Activated T-helper 1 cell treated with anti-CD3 and anti-CD28 coated beads, Interleukin-2, amount 50 U/mL, for 16 hours (primary cell): ENCODE measurements at places on chromosomes 16 and 17.
A peak's percentile ranks its signal among the peaks of the same experiment; 100 is the strongest.

- DNase-seq, result no peak
These were observed 126.6 kb upstream of the SDK2 start for GRCh38 chr17:73770849-73771229.

DNA sequence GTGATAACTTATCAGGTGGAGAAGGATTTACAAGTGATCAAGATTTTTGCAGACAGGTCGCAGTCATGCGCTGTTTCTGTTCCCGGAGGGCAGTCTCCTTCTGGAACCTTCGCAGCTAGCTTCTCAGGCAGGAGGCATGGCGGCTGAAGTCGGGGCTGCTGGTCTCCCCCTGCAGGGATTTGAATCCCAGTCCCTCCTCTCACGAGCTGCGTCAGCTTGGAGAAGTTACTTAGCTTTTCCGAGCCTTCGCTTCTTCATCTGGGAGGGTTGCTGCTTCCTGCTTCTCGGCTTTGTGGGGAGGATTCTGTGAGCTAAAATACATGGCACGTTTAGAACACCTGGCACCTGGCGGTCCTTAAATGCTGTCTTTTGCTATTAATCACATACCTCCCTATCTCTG is 287.8 kb upstream of the FOXF1 start:
- DNase-seq, result no peak

DNA sequence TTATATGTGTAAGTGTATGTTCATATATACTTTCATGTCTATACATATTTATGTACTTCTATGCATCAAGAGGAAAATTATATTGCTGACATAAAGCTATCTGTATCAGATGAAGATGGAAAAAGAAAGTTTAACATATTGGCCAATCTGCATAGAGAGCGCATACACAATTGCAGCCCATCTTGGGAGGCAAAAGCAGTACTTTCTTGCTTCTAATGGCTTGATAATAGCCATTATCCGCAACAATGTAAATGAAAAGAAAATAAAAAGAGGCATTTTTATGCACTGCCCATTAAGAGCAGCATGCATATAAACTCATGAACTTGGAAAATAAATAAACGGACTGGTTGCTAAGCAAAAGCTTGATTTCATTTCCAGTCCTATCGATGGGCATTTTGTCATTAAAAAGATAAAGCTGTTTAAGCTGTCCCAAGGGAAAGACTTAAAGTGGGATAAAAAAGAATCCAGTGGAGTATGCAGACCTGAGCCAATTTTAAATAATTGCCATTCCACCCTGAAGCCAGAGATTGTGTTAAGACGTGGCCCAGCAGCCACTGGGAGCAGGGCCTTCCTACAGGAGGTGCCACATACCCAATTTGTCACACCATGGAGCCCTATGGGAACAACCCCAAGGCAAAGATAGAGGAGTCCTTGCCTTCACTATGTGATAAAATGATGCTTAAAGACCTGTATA is 183.6 kb upstream of the CDH11 start:
- no peak for DNase-seq

DNA sequence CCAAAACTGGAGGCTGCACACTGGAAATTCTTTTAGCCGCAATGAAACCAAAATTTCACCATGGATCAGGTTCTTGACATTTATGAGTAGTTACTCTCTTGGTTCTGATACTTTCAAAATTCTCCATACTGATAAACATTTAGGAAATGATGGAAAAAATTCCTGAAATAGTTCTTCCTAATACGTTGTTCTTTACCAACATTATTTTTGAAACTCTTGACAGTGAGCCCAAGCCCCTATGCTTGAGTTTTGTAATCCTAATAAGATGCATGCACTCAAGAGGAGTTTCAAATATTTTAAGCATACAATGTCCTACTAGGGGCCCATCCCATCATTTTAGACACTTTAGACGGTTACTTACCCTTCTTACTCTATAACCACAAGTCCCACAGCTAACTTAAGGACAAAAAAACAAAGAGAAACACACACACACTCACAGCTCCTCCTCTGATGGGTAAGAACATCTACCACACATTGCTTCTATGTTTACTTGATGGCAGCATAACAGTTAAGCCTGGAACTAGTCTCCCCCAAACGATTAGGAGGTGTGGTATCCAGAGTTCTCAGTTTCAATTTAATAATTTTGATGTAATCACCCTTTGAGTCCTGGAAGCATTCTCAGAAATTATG is 3.7 kb downstream of the VEZF1 start:
- no peak for DNase-seq

- no peak for DNase-seq
These were observed 239.4 kb downstream of the MRTFB start for GRCh38 chr16:14310519-14310991.

DNA sequence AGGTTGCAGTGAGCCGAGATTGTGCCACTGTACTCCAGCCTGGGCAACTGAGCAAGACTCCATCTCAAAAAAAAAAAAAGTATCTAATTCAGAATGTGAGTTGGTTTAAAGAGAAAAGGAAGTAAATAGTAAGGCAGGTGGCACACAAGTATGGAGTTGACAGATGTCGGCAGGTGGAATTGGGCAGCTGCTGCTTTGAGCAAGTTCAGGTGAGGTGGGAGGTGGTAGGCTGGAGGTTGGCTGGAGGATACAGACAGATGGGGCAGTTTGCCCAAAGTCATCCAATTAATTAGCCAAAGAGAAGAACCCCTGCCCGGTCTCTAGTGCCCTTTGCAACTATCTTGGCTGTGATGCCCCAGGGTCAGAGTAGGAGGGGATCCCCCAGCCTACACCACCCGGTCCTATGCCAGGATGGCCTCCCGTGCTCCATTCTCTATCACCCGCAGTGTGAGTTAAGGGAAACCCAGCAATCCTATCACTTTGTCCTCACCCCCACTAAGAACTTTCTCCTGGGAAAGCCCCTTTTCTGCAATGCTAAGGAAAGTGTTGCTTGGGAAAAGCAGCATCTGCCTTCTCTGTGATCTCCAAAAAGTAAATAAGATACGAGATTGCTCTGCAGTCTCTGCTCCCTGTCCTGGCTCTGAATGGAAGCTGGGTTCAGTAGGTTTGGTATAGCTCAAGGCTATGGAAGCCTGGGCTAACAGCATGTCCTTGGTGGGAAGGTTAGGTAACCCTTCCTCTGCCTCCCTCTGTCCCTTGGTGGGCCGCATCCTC is 32.2 kb downstream of the SLC12A3 start:
- DNase-seq, result no peak

DNA sequence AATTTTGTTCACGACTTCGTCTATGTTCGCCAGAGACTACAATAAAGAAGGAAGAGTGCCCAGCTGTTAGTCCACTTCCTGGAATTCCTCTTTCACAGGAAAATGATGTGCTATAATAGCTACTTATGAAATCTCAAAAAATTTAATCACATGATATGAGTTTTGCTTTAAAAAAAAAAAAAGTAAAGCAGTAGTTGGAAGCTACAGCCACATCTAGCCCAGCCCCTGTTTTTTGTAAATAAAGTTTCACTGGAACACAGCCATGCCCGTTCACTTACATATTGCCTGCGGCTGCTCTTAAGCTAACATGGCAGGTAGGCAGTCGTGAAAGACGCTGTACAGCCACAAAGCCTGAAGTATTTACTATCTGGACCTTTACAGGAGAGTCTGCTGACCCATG is 15.3 kb downstream of the VPS53 start:
- no peak for DNase-seq

- DNase-seq, result peak; percentile 44
These were observed 946 bp upstream of the TMEM256 start for GRCh38 chr17:7404737-7405349.

DNA sequence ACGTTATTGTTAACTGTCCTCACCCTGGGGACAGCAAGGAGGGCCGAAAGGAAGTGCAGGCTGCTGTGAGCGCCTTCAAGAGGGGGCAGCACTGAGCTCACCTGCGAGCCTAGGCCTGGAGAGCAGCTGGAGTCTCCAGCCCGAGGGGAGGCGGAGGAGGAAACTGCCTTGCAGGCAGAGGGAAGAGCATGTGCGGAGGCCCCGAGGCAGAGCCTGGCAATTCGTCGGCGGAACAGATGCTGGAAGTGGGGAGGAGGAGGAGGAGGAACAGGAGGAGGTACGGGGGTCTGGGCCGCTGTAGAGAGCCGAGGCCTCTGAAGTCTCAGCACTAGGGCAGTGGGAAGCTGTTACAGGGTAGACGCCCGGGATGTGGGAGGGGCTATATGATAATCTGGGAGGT is 49.6 kb upstream of the PLCG2 start:
- no peak for DNase-seq

- no peak for DNase-seq
These were observed 17.2 kb downstream of the MSI2 start for GRCh38 chr17:57273490-57273889.

DNA sequence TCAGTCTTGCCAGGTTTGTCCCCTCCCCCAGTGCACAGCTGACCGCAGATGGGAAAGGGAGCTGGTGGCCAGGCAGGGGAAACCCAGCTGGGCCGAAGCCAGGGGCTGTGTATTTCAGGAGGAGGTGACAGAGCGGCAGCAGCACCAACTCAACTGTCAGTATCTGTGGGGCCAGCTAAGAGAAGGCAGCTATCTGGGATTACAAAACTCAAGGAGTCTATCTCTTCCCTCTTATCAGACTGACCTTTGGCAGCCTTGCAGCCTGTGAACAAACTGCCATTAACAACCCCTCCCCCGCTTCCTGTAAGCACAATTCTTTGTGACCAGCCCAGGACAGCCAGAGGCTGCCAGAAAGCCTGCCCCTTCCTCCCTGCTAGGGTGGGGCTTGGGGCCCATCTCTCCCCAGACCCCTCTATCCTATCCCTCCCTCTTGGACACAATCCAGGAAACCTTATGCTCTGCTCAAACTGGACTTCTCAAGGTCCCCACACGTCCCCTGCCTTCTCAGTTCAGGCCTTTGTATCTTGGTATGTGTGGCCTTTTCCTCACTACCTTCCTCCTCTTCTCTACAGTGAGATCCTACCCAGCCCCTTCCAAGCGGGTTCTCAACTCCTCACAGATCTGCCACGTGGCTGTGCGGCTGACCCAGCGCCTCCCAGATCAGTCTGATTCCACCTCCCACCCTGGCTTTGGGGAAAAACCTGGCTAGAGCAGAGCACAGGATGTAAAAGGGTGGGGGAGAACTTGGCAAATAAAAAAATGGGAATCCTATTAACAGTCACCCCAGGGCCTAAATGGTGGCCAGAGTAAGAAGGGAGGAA is 10.5 kb downstream of the ST3GAL2 start:
- no peak for DNase-seq

DNA sequence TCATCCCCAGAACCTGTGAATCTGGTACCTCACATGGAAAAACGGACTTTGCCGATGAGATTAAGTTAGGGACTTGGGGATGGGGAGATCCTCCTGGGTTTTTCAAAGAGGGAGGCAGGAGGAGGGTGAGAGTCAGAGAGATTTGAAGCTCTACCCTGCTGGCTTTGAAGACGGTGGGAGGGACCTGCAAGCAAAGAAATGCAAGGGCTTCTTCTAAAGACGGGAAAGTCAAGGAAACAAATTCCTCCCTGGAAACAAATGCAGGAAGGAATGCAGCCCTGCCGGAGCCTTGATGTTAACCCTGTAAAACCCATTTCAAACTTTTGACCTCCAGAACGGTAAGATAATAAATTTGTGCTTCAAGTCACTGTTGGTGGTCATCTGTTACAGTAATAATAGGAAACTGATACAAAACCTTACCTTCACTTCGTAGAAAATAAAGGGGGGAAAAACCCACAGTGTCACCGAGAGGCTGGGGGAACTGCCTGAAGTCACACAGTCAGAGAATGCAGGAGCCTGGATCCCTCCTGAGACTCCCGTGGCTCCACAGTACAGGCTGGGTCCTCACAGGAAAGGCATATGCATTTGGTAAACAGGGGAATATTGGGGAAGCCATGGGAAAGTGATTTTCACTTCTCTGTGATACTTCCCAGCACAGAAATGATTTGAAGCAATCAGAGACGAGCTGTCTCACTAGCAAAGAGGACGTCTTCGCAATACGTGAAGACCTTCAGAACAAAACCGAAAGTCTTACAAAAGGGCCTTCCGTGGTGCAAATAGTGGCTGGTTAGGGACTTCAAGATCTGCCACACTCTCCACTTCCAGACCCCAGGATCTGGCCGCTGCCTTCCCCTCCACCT is 58.9 kb upstream of the CLEC3A start:
- DNase-seq, result no peak

DNA sequence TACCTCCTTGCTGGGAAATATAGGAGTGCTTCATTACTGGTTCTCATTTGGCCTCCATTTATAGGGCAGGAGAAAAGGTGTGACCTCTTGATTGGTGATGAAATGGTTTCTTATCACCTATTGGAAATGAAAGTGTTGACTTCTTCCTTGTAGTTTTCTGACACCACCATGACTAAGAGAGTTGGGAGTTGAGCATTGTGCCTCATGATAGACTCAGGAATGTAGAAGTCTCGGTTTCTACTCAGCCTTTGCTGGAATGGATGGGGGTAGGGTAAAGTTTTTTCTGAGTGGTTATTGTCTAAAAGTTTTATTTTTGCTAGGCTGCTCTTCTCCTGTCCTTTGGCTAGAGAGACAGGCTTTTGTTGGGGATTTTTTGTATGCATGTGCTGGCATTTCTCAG is 117.4 kb downstream of the PHKB start:
- DNase-seq, result no peak
